ENCODE measurements at places on chromosomes 4 and X.

DNA sequence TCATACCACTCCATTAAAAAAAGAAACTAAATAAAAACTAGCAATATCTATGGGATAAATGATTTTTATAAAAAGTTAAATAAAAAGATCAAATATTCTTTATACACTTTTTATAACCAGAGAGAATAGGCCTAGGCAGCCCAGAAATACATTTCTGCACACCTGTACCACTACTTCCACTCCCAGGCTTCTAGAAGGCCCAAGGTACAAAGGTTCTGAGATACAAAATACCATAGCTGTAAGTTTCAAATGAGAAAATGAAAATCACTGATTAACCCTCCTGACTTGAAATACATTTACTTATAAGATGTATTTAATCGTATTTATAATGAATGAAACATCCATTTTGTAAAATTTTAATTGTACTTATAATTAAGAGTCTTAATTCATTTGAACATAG, 226.5 kb upstream of the MAB21L2 start:
- DNase-seq, result peak; percentile 30

- DNase-seq, result no peak
Observed at GRCh38 chrX:2701600-2701999, 10.5 kb downstream of the CD99 start.

- DNase-seq, result no peak
Observed at GRCh38 chrX:138928737-138929459, 217.4 kb upstream of the FGF13 start.

DNA sequence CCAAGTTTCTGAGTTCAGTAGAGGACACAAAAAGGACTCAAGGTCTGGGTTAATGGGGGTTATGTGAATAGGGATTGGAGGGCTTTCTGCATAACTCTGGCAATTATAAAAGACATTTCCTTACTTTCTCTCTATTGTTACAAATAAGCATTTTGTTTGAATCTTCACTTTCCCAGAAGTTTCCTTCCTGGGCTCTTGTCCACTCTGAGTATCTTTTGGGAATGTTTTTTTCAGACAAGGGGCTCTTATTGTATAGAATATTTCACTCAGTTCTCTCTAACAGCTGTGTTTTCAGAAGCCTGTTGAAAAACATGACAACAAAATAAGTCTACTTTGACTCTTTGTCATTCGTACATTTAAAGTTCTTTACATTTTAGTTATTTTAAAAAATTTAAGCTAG, 57.6 kb upstream of the MAP9 start:
- DNase-seq, result no peak

Data from NCI-H69 (cell line).